ENCODE measurements at places on chromosomes 7 and 10.

DNA sequence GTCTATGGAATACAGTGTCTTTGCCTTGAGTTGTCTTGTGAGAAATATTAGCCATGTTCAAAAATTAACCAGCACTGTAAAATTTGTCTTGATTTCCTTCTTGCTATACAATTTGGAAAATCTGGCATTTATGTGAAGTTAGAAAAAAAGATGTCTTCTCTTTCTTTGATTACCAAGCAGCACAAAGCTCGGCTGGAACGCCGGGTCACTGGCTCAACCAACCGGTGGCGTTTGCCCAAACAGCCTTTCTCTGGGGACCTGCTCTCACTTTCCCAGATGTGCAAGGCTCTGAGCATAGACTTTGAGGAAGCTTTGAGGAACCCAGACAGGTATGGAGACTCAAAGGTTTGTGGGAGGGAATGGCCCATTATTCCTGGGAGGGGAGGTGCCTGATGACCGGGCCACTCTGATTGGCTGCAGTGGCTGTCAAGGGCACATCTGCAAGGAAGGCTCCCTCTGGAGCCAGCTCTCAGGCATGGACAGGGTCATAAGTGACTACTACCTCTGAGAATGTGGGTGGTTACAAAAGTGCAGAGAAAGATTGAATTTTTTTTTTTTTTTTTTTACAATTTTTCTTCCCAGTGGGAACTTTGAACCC, 5.6 kb downstream of the BTBD16 start:
- DNase-seq = no peak

DNA sequence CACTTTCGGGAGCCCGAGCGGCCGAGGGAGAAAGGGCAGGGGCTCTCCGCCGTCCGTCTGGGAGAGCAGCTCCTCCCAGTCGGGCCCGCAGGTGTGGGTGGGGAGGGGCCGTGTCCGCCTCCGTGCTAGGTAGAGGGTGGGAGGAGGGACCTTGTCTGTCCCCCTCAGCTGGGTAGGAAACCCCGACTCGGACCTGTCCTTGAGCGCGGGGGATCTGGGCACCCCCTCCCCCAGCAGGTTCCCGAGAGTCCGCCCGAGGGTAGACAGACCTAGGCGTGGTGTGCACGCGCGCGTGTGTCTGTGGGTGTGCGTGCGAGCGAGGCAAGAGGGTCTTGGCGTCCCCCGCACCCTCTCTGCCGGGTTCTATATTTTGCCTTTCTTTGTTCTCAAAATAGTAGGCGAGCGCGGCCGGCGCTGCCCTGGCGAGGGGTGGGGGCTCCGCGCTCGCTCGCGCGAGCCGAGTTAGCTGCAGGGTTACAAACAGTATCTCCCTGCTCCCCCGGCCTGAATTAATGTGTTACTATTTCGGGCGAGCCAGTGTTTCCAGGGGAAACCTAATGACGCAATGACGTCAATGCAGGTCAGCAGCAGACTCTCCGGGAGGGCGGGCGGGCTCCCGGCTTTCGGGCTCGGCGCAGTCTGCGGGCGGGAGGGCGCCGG, 73.9 kb upstream of the LEP start:
- DNase-seq = peak; percentile 1

DNA sequence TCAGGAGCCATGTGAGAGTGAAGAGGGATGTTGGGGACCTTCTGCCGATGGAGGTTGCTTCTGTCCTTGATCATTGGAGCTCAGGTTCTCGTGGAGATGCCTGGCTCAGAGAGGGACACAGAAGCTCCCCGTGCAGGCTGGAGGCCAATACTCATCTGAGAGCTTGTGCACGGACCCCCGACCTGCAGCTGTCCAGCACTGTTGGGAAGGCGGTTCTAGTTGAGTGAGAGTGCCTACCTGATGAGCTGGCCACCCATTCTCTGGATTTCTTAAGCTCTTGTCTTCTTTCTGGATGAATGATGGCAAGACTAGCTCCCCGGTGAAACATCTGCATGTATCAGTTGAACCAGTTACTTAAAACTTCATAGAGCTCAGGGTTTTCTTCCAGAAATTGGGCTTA, 247.6 kb upstream of the MKI67 start:
- DNase-seq = no peak

GRCh38 chr7:26397796-26398426, 106.2 kb downstream of the SNX10 start:
- no peak for DNase-seq

DNA sequence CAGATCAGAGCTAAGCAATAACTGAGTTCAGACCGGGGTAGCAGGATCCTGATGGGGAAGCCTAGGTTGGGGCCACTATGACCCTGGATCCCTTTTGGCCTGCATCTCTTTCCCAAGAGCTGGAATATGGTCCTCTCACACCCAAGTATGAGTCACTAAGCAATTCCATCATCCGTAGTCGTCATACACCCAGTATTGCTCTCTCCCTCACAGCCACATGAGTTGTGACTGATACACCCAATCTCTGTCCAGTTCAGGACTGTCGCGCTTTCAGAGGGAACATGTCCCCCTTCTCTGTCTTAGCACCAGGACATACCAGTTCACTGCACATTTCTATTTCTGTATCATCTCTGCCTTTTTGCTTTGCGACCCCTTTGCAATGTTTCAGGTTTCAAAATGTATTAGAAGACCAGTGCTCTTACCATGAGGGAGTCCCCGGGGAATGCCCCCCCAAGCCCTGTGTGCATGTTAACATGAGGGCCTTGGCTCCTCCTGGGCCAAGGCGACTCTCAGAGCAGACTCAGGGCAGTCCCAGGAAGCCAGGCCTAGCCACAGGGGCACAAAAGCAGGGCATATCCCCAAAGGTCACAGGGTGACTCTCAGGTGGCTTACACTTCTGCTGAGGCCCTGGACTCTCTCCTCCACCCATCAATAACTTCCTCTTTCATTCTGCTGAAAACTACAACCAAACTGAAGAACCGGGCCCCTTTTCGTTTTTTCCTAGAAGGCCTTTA, 75.3 kb upstream of the SAMD8 start:
- DNase-seq = no peak

DNA sequence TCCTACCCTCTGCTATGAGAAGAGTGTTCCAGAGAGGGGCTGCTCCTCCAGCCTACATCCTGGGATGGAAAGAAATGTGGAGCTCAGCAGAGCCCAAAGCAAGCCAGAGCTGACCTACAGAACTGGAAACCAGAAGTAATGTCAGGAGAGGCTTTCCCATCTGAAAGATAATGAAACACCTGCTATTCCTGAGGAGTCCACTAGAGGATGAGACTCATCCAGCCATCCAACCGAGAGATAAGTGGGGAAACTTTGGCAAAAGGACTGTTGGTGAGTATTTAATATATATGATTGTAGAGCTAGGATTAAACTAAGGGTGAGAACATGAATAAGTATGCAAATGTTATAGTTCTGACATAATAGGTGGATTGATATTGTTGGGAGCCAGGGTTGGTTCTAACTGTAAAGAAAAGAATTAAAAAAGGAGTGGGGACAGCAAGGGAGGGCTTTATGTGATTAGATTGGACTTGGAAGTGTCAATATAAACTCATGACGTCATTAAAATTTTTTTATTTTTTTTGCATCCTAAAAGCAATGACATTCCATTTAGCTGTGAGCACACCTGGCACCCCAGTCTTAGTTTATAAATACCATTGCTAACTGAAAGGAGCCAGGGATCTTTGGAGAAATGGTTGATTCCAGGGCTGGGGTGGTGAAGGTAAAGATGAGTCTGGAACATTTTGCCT, 312.8 kb upstream of the NFE2L3 start:
- no peak for DNase-seq

DNA sequence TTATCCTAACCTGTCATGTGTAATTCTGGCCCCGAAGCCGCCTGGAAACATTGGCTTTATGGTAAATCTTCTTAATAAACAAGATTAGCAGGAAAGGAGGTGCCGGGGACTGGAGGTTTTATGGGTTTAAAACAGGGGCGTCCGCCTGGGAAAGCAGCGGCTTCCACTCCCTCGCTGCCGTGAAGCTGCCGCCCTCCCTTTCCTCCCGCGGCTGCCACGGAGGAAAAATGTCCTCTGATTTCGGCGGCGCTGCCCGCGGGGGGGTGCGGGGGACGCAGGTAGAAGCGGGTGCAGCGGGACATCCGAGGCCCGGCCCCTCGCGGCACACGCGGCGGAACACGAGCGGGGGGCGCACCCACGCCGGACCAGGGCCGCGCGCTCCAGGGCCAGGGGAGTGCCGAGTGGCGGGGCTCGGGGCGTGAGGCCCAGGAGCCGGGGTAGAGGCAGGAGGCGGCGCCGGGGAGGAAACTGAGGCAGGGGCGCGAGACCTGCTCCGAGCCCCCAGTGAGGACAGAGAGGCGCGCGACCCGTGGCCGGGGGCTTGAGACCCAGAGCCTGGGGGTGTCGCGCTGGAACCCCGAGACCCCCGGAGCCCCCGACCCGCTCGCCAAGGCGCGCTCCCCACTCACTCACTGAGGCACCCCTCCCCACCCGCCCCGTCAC, 993 bp downstream of the PTPRN2 start:
- no peak for DNase-seq

- DNase-seq = no peak
These were observed 180.1 kb downstream of the ARID5B start for GRCh38 chr10:62081341-62082270.

GRCh38 chr10:127048630-127049029, 143.4 kb downstream of the DOCK1 start:
- no peak for DNase-seq

GRCh38 chr7:99623702-99624447, 7.1 kb downstream of the ZSCAN25 start:
- DNase-seq = peak; percentile 9

DNA sequence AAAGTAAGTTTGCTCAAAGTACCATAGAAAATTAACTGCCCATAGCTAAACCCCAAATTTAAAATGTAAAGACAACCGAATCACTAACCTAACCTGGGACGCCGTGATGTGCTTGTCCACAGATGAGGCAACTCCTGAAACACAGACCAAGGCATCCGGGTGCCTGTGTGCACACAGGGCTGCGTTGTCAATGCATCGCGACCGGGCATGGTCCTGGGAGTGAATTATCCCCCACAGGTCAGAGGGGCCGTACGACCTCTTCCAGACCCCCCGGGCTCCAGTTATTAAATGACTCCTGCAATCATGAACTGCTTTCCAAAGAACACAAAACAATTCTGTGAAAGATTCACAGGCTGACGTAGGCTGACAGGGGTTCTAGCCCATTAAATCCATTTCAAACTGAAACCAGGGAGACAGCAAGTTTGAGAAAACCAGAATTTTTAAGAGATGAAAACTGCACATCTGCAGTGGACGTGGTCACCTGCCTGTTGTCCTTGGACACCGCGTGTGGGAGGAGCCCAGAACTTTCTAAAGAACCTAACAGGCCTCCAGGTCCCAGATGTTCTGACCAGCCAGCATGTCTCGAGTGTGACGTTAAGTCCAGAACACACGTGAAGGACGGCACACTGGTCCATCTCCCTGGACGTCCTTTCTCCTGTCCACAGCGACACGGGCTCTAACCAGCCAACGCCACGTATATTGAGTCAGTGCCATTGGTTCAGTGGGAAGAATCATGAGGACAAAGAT, 297.8 kb downstream of the DNAJB6 start:
- DNase-seq = no peak

GRCh38 chr7:131108212-131108940, 219.3 kb upstream of the MKLN1 start:
- DNase-seq = peak; percentile 86

GRCh38 chr10:80412486-80412885, 4.1 kb downstream of the PRXL2A start:
- no peak for DNase-seq

- DNase-seq = no peak
These were observed 343.0 kb upstream of the PCDH15 start for GRCh38 chr10:55144001-55144400.

DNA sequence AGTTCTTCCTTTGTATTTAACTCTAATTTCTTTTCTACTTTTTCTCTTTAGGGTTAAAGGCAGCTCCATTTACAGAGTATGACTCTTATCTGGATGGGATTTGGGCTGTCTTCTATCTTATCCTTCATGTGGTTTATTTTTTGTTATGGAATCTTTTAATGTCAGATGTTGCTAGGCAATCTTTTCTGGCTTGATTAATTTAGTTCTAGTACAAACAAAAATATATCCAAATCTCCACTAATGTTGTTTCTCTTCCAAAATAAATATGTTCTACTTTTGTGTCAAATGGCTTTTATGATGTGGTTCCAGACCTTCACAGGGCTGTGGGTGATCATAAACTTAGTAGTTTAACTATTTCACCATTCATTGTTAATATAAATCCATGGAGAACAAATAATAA, 246.9 kb downstream of the AHR start:
- DNase-seq = no peak

GRCh38 chr10:80436446-80437098, 17.5 kb upstream of the TSPAN14 start:
- DNase-seq = no peak

GRCh38 chr7:112238852-112239610, 32.5 kb downstream of the ZNF277 start:
- DNase-seq = no peak

DNA sequence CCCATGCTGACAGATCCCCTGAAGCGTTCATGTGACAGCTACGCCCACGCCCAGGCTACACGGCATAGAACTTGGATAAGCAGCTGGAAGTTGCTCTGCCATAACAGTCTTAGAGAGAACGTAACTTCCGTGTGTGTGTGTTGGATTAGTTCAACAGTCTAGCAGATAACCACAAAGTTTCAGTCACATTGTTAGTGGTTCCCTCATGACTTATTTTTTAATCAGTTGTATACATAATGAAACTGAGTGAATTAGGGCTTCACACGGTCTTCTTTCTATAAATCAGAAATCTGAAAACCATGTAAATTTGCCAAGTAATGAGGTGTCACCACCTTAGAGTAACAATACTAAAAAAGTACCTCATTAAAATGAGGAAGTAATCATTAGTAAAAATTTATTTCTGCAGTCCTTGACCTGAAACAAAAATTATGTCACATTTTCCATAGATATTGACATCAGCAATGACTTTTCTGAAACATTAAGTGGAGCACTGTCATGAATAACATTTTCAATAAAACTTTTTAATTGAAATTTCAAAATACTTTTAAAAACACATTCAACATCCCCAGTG, 21.7 kb upstream of the MACC1 start:
- no peak for DNase-seq

DNA sequence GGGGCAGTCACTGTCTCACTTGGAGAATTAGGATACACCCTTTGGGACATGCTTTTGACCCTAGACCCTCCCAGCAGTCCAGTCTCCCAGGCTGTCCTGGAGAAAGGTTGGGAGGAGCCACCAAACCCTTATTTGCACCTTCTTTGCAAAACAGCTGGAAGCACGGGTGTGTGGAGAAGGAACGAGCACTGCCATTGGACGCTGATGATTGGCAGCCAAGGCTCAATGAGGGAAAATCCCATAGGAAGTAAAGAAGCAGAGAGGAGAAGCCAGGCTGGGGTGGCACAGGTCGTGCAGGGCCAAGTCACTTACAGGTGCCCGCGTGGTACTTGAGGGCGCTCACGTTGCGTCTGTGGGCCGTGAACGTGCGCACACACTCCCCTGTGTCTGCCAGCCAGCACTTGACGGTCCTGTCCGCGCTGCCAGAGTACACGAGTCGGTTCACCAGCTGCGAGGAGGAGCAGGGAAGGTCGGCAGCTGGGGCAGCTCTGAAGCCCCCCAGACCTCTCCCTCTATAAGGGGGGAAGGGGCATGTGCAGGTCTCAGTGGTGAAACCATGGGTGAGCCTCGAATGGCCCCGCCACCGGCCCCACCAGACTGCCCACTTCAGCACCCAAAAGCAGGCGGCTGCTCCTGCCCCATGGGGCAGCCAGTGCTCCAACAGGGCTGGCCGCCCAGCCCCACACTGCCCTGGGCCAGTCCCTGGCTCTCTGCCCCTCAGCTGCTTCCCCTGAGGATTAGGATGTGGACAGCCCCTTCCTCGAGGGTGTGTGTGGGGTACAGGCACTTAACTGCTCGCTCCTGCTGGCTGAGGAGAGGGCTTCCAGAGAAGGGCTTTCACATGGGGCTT, 24.8 kb downstream of the WDR86 start:
- DNase-seq = no peak

- DNase-seq = no peak
These were observed 7.7 kb downstream of the DIP2C start for GRCh38 chr10:681670-682318.
